ENCODE measurements at places on chromosomes 6 and 20.

- no peak for DNase-seq
Measured at GRCh38 chr6:24838081-24838480, 39.4 kb upstream of the ARMH2 start.

- no peak for DNase-seq
Measured at GRCh38 chr6:48736501-48737206, 625.7 kb upstream of the PTCHD4 start.

- DNase-seq = no peak
Measured at GRCh38 chr6:9139746-9140145, 704.4 kb upstream of the SLC35B3 start.

DNA sequence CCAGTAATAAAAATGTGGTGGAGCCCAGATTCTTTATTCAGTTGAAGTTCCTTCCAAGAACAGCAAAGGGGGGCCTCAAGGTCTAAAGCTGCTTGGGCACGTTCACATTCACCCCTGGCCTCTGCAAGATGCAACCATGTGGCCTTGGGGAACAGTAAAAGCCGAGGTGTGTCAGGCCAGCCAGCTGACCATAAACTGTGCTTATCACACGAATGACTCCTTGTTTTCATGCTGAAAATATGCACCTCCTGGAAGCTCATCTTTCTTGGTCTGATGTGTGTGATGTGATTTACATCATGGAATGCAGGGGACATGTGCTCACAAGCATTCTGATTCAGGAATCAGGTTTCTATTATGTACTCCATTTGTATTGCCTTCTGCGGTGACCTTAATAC is 211.6 kb upstream of the MARCKS start:
- DNase-seq = no peak

DNA sequence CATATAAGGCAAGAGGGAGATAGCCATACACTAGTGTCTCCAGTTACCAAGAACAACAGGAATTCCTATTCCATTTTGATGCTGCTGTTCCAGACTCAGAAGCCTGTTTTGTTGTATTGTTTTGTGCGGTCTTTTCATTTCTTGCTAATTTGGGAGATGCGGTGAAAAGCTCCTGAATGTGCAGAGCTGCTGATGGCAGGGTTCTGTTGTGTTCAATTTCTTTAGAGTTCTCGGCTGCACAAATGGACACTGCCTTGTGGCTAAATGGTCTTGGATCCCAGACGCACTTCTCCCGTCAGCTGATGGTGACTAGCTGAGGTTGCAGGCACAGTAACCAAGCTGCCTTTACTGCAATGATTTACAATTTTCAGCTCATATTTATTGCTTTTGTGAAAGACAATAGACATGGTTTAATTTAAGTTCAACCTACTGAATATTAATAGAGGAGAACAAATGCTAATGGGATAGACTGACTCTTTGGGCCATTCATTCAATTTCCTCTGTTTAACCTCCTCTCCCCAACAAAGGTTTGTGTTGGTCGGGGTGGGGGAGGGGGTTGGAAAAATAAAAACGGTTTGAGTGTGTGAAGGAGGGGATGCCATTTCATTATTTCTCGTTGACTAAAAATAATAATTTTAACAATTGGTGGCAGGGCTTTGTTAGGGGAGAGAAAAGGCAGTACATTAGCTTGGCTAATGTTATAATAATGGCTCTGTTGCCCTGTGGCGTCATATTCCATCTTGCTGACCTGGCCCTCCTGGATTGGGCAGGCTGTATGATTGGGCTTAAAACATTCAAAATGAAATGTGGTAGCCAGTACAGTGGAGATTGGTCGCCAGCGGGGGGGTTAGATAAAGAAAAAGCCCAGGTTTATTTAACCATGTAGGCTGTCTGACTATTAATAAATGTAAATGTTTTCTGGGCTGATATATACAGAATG is 159.5 kb downstream of the JARID2 start:
- no peak for DNase-seq

DNA sequence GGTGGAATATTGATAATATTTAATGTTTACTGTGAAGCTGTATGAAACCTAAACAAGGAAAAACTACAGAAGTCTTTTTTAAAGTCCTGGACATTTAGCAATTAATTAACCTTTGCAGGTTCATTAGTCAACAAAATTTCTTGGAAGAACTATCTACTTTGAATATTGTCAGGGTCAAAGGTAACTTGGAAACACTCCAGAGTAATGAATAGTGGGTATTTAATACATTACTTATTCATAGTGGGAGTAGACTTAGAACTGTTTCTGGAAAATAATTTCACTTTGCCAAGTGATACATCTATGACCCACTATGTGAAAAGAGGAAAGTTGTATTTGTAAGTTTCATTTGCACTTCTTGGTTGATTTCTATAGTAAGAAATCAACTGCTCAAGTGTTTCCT is 319.1 kb downstream of the TFAP2B start:
- no peak for DNase-seq

DNA sequence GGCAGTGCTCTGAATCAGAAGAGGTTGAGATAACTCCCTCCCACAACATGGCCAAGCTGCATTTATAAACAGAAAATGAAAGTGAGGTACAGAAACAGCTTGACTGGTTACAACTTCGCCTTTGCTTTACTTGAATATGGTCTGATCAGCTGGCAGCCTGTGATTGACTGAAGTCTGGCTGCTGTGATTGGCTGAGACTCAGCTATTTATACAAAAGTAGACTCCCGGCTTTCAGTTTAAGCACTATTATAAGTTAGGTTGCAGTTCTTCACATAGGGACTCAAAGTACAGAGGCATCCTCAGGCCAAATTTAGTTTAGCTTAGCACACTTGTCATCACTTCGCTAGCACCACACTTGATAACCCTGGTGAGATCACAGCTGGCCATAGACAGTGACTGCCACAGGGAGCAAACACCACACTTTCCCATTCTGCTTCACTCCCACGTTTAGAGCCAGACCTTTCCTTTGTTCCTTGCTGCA is 362.6 kb downstream of the EPM2A start:
- no peak for DNase-seq

DNA sequence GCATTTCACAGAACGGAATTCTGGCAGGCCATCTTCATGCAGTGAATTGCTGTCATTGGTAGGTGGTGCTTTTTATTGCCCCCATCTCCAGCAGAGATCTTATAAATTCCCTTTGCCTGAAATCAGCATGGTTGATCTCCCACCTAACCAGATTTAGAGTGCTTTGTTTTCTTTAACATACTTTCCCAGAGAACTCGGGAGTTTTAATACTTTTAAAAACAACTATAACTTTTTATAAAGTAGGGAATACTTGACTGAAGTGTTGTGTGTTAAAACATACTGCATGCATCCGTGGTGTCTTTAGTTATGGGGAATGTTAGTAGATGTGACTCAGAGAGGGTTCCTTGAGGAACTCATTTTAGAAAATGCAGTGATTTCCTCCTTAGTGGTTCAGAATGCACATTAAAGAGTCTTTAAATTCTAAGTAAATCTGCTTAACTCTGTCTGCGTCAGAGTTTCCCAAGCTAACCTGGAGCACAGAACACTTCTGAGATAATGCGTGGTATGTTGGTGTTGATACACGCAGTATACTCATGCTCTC is 54.9 kb downstream of the AKAP12 start:
- no peak for DNase-seq

- DNase-seq = no peak
Measured at GRCh38 chr6:129661536-129662405, 48.2 kb downstream of the ARHGAP18 start.

GRCh38 chr6:5663259-5663658 is 343.5 kb downstream of the NRN1 start:
- no peak for DNase-seq

DNA sequence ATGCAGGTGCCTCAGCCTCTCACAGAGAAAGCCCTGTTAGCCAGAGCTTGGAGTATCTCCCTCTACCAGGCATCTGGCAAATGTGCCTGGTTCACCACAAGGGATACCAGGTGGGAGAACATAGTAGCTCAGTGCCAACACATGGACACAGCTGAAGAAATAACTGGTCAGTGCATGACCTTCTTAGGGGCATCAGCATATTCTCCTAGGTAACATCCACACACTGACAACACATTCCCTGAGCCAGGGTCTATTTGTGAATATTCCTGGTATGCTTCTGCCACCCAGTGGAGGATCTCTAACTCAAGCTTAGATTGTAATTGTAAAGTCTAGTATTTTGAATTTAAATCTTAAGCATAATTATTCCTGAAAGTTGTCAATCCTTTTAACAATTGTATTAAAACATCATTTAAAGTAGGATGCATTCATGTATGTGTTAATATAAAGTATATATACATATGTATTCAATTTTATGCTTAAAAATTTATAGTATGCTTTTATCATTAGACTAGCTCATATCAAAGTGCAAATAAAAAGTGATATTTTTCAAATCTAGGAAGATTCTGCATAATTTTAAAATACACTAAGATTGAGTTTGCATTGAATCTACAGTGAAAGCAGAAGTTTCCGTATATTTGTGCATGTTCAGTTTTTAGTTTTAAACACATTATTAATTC is 45.3 kb upstream of the COL21A1 start:
- no peak for DNase-seq

DNA sequence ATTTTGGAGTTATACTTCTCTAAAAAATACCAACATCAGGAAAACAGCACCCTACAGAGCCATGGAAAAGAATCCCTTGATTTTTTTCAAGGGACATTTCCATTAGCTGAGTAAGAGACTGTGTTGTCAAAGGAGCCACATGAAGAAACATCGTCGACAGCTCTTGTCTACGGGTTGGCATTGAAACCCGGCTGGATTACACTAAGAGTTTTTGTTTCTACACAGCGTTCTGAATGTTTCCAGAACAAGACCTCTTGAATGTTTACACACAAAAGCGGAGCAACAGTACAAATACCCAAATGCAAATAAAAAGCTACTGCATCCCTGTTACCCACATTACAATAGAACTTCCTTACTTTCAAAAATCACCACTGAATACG is 2.4 kb upstream of the MYLK4 start:
- no peak for DNase-seq

All from spleen (tissue), 13 donors.